AG09309 (cell line): ENCODE measurements at places on chromosomes 6 and 20.
A peak's percentile ranks its signal among the peaks of the same experiment; 100 is the strongest.

GRCh38 chr20:13581451-13581850 is 57.3 kb downstream of the TASP1 start:
- DNase-seq = no peak

DNA sequence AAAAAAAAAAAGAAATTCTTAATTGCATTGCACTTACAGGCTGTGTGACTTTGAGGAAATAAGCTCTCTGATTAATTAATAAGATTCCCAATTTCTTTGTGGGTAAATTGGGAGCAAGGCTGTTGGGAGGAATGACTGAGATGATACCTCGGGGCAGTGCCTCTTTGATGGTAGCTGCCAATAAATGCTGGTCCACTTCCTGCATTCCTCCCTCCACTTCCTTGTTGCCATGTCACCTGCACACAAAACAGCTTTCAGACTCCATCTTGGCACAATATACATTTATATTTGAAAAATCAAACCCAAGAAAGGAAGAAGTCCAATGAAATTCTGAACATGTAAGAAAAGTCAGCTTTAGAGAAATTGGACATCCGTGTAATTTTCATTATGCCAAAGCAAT is 45.1 kb downstream of the MTHFD1L start:
- no peak for DNase-seq

- peak; percentile 97 for DNase-seq
These were observed 51.7 kb downstream of the MOCS1 start for GRCh38 chr6:39882531-39882899.

DNA sequence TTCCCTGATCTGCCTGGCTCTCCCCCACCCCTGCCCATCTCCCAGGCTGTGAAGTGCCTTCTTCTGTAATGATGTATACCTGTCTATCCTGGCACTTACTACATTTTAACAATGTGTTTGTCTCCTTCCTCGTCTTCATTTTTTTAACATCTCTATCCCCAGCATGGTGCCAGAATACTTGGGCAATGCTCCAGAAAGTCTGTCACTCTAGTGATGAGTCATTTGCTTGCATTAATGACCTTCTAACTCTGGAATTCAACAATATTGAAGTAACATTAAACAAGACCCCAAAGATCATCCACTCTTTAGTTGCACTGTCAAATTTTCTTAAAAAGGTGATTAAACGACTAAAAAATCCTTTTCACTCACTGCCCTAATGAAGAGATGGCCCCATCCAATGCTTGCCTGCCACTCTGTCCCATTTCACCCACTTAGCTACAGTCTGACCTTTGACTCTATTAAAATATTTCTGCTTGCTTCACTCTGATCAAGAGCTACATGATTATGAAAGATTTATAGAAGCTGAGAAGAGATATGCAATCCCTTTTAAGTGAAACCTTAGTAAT is 7.7 kb upstream of the KLHL31 start:
- DNase-seq = no peak

- DNase-seq = no peak
These were observed 582.1 kb upstream of the JAG1 start for GRCh38 chr20:11255860-11256259.

GRCh38 chr6:32074996-32075532 is 34.1 kb downstream of the TNXB start:
- DNase-seq = no peak
